ENCODE measurements at places on chromosomes 3 and 15.

GRCh38 chr3:192802957-192803899, 75.9 kb upstream of the FGF12 start:
- DNase-seq: no peak

DNA sequence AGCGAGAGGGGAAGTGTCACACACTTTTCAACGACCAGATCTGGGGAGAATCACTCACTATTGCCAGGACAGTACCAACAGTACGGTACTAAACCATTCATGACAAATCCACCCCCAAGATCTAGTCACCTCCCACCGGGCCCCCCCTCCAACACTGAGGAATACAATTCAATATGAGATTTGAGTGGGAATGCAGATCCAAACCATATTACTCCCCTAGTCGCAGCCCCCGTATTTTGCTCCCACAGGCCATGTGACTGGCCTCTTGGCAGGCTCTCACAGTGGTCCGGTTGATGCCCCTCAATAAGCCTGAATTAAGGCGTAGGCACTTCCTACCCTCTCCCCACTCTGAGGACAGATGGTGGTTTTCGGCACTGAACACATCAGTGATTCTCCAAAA, 45.4 kb upstream of the PYDC2 start:
- DNase-seq: no peak

- no peak for DNase-seq
These were observed 298.5 kb upstream of the PPP2R3A start for GRCh38 chr3:135667061-135667460.

- DNase-seq: no peak
These were observed 170.2 kb downstream of the SUCNR1 start for GRCh38 chr3:152043620-152044019.

DNA sequence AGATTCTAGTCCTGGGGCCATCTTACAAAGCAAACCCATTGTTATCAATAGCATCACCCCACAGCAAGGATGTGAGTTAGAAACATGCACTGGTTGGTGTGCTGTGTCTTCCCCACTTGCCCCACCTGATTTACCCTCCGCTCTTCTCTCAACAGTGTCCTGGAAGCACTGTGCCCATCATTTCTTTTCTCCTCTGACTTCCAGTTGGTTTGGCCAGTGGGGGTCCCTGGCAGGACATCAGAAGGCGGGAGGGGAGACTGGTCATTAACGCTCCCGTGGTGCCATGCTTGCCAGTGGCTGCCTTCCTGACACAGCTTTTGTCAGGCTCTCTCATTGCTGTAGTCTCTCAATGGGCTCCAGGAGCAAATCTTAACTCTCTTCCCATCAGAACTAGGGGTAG, 11.5 kb upstream of the BUB1B start:
- no peak for DNase-seq

Data from bone marrow (tissue), 2 donors.